ENCODE measurements at places on chromosomes 5 and 9.

GRCh38 chr9:127779136-127779981, 893 bp upstream of the SH2D3C start:
- DNase-seq, result peak; percentile 94

DNA sequence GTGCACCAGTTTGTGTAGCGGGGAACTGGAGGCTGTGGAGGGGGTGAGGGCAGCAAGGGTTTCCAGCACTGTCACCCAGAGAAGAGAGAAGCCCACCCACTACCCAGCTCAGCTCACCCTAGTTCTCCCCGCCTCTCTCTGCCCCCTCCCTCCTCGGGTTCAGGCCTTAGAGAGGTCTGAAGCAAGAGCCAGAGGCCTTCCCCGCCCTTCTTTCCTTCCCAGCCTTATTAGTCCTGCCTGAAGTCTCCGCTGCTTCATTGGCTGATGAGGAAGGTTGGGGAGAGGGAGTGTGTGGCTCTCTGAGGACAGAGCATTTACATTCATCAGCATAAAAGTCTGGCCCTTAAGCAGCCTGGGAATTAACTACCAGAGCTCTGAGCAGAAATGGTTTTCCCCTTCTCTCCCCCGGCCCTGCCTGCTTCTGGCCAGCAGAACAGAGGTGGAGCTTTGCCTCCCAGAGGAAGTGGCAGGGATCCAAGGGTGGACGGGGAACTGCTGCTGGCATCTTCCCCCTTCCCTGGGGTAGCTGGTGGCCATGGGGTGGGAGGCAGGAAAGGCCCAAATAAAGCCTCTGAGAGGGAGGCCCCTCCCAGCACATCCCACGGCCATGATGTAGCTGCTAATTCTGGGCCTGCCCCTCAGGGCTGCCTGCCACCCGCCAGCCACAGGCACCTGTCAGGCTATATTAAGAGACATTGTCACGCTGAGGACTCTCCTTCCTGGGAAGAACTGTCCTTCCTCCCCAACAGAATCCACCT, 4.1 kb downstream of the DNAJB5 start:
- DNase-seq, result no peak

DNA sequence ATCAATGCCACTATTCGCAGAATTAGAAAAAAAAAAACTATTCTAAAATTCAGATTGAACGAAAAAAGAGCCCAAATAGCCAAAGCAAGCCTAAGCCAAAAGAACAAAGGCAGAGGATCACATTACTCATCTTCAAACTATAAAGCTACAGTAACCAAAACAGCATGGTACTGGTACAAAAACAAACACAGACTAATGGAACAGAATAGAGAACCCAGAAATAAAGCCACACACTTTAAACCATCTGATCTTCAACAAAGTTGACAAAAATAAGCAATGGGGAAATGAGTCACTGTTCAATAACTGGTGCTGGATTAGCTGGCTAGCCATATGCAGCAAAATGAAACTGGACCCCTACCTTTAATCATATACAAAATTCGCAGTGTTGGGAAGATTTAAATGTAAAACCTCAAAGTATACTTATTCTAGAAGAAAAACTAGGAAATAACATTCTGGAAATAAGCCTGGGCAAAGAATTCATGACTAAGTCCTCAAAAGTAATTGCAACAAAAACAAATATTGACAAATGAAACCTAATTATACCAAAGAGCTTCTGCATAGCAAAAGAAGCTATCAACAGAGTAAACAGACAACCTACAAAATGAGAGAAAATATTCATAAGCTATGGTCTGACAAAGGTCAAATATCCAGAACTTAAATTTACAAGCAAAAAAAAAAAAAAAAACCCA, 153.7 kb downstream of the NDUFS4 start:
- no peak for DNase-seq

GRCh38 chr5:142772446-142773293, 2.5 kb downstream of the ARHGAP26 start:
- DNase-seq, result peak; percentile 37

- DNase-seq, result no peak
Measured at GRCh38 chr5:37495668-37496347, 116.7 kb downstream of the WDR70 start.

- DNase-seq, result peak; percentile 88
Measured at GRCh38 chr9:20990867-20991266, 40.6 kb downstream of the HACD4 start.

DNA sequence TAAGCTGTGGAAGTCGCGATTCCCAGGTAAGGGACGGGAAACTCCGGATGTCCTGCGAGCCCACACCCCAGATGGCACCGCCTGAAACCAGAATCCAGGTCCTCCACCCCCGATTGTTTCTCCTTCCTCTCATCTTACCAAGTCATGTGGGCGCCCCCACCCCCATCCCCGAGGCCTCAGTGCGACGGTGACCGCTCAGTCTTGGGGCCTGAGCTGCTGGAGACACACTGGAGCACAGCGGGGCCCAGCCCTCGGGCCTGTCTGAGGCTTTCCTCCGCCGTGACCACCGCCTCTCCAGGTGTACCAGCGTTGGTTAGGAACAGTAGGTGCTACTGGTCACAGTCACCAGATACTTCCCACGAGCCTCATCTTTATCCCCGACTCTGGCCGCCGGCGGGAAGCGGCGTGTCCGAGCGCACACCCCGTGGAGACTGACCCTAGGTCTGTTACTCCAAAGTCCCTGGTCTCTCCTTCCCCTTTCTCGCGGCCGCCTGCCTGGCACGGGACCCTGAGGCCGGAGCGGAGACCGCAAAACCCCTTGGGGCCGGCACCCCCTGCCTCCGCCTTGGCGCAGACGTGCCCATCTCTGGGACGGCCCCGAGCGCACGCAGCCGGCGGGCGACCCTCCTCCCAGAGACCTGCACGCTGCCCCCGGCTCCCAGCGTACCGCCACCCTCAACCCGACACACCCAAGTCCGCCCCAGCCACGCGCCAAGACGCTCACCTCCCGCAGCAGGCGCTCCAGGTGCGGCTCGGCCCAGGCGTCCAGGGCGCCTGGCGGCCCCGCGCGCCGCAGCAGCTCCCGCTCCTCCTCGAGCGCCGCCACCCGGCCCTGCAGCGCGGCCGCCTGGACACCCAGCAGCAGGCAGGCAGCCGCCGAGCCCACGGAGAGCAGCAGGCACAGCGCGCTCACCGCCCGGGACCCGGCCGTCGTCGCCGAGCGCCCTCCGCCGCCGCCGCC, 733 bp downstream of the COL23A1 start:
- peak; percentile 14 for DNase-seq

DNA sequence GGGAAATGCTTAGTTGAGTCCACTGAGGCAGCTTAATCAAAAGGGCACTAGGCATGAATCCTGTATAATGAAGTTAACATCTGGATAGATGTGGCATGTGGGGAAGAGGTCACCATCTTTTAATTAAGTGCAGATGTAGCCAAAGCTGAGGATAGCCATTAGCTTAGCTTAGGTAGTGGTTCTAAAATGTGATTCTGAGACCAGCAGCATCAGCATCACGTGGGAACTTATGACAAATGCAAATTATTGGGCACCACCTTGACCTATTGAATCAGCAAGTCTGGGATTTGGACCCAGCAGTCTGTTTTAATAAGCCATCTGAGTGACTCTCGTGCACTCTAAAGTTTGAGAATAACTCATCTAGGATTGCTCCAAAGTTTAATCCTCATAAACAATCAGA, 63.8 kb downstream of the SNCAIP start:
- DNase-seq, result no peak

- DNase-seq, result no peak
Measured at GRCh38 chr5:56359809-56360685, 126.9 kb upstream of the ANKRD55 start.

DNA sequence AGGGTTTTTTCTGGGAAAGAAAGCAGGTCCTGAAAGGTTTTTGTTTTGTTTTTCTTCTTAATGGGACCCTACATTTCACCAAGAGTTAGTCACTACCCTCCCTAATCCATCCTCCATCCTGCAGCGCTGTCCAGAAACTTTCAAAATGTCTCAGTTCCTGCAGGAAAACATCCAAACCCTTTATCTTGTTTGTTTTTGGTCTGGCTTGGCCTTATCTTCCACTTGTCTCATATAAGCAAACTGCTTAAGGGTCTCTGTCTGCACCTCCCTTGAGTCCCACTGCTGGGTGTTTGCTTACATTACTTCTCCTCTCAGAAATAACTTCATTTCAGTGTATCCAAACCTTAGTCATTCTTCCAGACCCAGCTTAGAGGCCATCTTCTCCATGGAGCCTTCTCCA, 11.0 kb upstream of the TRAF1 start:
- DNase-seq, result no peak

DNA sequence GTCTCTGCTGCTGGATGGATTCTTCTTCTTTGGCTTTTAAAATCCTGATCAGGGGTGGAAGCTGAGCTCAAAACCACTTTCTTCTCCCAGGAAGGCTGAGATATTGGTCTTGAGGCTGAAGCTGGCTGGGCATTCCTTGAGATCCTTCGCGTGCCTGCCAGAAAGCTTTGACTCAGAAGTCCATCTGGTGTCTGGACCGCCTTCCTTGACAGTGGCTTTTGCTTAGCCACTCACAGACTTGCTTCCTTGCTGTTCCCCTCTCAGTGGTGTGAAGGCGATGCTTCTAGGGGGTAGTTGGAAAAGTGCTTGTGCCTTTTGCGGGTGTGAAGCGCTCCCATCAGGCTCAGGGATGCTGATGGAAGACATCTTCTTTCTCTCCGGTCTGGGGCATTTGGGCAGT, 45.9 kb downstream of the RGS3 start:
- DNase-seq, result no peak

DNA sequence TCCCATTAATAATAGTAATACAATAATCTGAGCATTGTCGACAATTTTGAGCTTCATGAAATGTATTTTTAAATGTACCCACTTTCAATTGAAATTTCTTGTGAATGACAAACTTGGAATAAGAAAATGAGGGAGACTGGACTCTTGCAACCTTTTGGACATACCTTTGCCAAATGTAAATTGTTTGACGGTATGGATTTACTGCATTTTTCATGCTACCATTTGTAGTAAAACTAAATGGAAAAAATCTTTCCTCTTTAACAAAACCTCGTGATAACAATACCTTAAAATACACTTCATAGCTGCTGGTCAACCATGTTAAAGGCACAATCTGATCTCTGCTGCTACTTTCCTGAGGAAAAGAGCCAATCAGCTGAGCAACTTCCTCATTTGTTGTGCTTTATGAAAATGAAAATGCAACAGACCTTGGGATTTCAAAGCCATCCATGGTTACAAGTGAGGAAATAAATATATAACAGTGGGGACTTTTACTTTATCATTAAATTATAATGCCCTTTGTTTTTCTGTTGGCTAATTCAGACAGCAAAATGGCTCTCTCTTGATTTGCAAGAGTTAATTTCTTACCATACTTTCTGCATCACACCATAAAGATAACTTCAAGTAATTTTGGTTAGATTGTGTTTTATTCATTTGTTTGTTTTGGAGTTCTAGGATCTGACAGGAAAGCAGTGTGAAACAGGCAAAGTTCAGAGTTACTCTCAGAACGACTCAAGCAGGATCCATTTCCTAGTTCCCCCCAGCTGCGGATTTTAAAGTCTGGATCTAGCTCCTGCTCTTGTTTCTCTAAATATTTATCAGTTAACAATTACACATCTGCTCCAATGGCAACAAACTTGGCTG, 1.1 kb downstream of the ALDH1A1 start:
- DNase-seq, result peak; percentile 67

DNA sequence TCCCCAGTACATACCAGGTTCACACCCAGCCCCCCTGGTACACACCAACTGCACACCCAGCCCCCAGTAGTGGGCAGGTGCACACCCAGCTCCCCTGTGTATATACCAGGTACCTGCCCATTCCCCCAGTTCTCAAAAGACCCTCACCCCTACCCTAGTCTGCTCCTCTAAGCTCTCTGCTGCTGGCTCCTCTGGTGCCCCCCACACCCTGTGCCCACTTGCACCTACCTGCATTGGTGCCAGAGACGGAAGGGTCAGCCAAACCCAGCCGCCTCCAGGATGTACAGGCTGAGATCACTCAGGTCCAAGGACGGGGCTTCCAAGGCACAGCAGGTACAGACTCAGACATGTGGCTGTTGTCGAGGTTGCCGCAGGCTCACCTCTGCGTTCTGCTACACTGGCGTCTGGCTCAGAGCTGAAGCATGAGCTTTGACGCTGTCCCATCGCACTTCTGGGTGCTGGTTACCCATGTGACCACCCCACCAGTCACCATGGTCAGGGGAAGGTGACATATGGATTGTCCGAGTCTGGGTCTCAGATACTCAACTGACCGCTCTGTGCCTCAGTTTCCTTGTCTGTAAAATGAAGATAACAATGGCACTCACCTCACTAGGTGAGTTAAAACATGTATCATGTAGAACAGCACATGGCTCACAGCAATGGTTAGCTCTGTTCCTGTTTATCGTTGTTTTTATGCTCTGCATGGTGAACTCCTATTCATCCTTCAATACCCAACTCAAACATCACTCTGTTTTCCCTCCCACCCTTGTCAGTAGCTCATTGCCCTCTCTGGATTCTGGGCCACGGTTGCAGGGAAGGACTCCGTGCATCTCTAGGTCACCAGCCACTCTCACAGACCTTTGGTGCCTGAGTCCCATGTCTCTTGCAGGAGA, 45.3 kb upstream of the SUSD3 start:
- no peak for DNase-seq

DNA sequence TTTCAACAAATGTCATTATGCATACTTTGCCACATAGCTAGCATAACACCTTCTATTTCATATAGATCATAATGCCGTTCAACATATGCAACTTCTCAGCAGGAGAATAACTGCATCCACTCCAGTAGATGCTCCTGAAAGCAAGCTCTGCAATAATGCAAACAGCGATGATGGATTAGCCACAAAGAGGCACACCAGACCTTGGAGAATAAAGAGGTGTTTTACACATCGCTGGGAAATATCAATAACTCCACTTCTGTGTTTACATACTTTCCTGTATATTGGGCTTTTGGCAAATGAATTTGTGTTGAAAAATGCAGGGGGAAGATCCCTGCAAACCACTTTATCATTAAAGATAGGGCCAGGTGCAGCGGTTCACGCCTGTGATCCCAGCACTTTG, 271.5 kb upstream of the PANK3 start:
- no peak for DNase-seq

- DNase-seq, result no peak
Measured at GRCh38 chr5:50574121-50574520, 92.3 kb upstream of the PARP8 start.

- DNase-seq, result no peak
Measured at GRCh38 chr9:5002811-5003210, 17.7 kb downstream of the JAK2 start.
